ENCODE measurements at places on chromosomes 13 and 19. TPM values are rescaled to one million over a fixed set of nuclear protein-coding genes. Genes with fewer than 3 reads are reported as not detected.

- H3K27ac ChIP-seq, result no peak overlapping the region
- H3K36me3 ChIP-seq, result no peaks in the 10 kb centered on the region
- DNase-seq, result no peak
- H3K4me1 ChIP-seq, result no peaks in the 10 kb centered on the region
- H3K27me3 ChIP-seq, result peaks cover 3% of the 10 kb centered on the region
These were observed 29.8 kb downstream of the TSHZ3 start for GRCh38 chr19:31319465-31319864.

CGB5 gene
- total RNA-seq, result not detected

DNA sequence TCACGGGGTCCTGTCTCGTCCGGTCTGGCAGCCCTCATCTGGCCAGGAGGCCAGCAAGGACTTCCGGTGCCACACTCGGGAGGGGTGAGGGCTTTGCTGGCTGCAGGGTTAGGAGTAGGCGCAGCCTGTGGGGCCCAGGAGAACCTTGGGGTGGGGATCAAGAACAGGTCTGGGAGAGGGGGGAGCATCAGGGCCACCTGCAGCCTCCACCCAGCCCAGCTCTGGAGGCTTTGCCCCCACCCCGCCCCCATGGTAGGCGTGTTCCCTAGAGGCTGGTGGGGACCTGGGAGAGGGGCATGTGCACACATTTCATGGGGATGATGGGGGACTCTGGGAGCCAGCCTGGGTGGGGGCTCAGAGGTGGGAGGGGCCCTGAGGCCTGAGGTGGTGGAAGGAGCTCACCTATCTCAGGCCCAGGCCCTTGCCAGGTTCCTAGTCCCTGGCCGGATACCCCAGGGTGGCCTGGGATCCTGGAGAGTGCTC lies 23.3 kb downstream of the WTIP start:
- DNase-seq, result no peak
- no peak overlapping the region for H3K4me3 ChIP-seq
- no peaks in the 10 kb centered on the region for H3K4me1 ChIP-seq
- peaks cover 3% of the 10 kb centered on the region for H3K27me3 ChIP-seq
- H3K36me3 ChIP-seq, result no peaks in the 10 kb centered on the region

DNA sequence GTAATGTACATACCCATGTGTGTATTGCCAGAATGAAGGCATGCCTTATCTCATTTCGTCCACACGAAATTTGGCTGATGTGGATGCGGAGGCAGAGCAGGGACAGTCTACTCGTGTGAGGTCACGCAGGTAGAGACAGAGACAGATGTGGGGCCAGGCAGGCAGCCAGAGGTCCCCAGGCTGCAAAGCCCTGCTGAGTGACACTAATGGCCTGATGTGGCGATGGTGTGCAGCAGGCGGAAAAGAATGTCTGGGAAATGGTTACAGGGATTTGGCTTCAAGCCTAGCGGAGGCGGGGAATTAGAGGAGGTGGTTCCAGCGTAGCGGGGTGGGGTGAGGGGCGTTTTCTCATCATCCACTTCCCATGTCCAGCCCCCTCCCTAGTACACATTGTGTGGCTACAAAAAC lies 4.2 kb upstream of the IZUMO2 start:
- H3K4me3 ChIP-seq, result no peak overlapping the region
- no peaks in the 10 kb centered on the region for H3K36me3 ChIP-seq
- no peak for DNase-seq
- H3K4me1 ChIP-seq, result no peaks in the 10 kb centered on the region
- H3K27me3 ChIP-seq, result no peaks in the 10 kb centered on the region
- no peak overlapping the region for H3K27ac ChIP-seq

- H3K27me3 ChIP-seq, result no peaks in the 10 kb centered on the region
- no peak for DNase-seq
- H3K36me3 ChIP-seq, result peaks cover 5% of the 10 kb centered on the region
These were observed 35.8 kb upstream of the CEACAM21 start for GRCh38 chr19:41540041-41540695.

- no peak overlapping the region for H3K4me3 ChIP-seq
- H3K36me3 ChIP-seq, result no peaks in the 10 kb centered on the region
- peaks cover 4% of the 10 kb centered on the region for H3K27me3 ChIP-seq
These were observed 20.7 kb downstream of the PGLS start for GRCh38 chr19:17532116-17532515.

DNA sequence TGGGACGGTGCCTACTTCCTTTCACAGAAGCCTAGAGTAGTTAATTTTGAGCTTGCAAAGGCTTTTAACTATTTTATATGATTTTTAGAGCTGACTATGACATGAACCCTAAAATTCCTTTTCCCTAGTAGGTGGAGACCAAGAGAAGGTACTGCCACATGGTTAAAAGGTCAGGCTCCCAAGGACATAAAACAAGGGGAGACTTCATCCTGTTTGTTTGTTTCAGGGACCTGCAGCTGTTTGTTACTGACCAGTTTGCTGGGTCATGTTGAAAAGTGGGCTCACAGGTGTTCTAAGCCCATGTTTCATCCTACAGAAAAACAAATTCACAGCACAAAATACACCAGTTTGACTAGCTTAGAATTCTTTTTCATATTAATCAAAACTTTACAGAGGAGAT lies 3.9 kb upstream of the ZNF460 start:
- no peak overlapping the region for H3K27ac ChIP-seq
- no peak overlapping the region for H3K4me3 ChIP-seq
- peaks cover 2% of the 10 kb centered on the region for H3K27me3 ChIP-seq
- H3K4me1 ChIP-seq, result peaks cover 7% of the 10 kb centered on the region
- no peak for DNase-seq
- H3K36me3 ChIP-seq, result peaks cover 16% of the 10 kb centered on the region

GRCh38 chr19:31723101-31723500 lies 373.9 kb upstream of the TSHZ3 start:
- H3K4me1 ChIP-seq, result no peaks in the 10 kb centered on the region
- H3K27me3 ChIP-seq, result no peaks in the 10 kb centered on the region
- no peak overlapping the region for H3K4me3 ChIP-seq
- no peak for DNase-seq
- no peak overlapping the region for H3K27ac ChIP-seq
- no peaks in the 10 kb centered on the region for H3K36me3 ChIP-seq
